Stimulated activated CD4-positive, alpha-beta T cell treated with anti-CD3 and anti-CD28 coated beads, TNF-alpha, amount 100 ng/mL, for 4 hours (primary cell): ENCODE measurements at places on chromosomes 2 and 18.

DNA sequence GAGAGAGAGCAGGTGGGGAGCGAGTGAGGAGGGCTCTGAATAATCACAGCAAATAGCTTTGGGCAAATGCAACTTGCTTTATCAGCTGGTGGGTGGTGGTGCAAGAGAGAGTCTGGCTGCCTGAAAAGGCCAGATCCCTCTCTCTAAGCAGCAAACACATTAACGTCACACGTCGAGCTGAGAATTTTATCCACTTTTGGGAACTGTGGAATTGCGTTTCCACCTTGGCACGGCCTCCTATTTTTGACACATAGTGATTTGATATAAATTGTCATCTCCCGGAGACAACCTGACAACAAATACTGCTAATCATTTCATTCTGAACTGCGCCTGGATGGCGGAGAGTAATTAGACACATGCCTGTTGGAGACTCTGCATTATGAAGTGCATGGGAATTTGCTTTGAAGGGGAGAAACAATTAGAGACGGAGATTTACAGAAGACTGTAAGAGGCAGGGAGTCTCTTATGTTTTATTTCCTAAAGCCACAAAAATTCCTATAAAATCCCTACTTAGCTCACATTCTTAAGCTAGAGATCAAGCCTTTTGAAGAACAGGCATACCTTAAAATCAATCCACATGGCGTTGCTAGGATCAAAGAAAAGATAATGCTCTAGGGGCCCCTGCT lies 634.1 kb downstream of the TDRD15 start:
- no peak for DNase-seq

- DNase-seq: no peak
These were observed 13.8 kb downstream of the CLK1 start for GRCh38 chr2:200850512-200851256.

- DNase-seq: no peak
These were observed 45.6 kb downstream of the HDLBP start for GRCh38 chr2:241269707-241270520.

GRCh38 chr2:171652416-171652785 lies 34.9 kb upstream of the DYNC1I2 start:
- DNase-seq: no peak

DNA sequence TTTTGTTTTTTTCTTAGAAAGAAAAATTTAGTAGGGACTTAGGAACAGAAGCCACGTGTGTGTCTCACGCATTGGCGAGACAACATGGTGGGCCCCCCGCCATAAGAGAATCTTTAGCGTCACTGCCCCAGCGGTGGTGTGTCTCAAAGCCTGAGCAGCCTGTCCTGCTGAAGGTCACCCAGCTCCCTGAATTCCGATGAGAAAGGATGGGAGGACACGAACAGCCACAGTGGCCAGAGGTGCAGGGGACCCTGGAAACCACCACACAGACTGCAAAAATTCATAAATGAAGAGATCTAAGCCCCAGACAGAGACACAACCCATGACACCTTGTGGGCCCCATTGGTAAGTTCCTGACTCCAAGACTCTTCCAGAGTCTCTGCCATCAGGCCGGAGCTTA lies 266.1 kb upstream of the RAB6C start:
- DNase-seq: no peak

GRCh38 chr2:48343571-48344440 lies 186.1 kb upstream of the STON1 start:
- DNase-seq: no peak

- no peak for DNase-seq
These were observed 200.3 kb downstream of the SNTG2 start for GRCh38 chr2:1150724-1151511.

DNA sequence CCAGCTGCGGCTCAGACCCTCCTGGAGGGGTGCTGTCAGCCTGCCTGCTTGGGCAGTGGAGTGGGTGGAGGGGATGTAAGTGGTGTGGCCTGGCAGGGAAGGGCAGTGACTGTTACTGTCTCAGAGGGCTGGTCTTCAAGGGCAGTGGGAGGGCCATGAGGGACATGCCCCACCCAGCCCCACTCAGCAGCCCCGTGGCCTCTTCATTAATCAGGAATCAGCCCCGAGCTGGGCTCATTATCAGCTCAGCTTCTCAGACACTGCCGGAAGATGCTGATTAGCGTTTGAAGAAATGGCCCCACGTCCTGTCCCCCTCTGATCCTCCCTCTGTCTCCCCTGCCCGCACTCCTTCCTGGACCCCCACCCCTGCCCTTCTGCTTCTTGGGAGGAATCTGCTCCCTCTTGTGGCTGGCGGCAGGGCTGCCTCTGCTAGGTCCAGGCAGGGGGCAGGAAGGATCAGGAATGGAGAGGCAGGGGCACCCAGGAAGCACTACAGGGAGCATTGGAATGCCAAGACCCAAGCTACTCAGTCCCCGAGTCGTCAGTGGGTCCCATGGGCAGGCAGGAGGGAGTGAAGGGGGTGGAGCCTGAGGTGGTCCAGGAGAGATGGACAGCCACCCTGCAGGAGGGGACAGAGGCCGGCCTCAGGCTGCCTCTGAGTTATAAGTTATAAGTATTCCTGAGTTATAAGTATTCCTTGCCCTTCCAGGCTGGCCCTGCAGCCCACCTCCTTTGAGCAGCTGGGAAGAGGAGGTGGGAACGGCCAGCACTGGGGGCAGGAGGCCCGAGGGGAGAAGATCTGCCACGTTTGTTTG lies 7.0 kb downstream of the ASIC4 start:
- DNase-seq: no peak

DNA sequence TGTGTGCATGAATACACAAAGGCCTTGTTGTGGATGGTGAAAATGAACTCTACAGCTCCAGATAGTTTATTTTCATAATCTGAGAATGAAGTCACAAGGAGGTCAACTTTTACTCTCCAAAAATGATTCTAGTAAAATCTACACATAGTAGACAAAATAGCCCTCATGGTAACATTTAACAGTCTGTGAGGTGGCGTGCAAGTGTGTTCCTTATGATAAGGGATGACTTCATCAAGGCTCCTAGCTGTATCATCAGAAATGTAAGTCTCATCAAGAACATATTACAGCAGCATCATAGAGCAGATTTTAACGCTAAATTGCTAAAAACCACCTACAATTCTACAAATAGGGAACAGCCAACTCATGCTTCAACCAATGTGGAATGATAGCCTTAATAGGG lies 72.3 kb upstream of the RIOK3 start:
- DNase-seq: no peak

GRCh38 chr2:225355788-225356187 lies 43.7 kb upstream of the NYAP2 start:
- no peak for DNase-seq
